ENCODE measurements at places on chromosomes 12 and 14. TPM values are rescaled to one million over a fixed set of nuclear protein-coding genes. Genes with fewer than 3 reads are reported as not detected.

The TMEM179 gene
- total RNA-seq: not detected

The RGS6 gene
- total RNA-seq: not detected

The PPP2R3C gene
- 53.5 TPM for total RNA-seq

The SDSL gene
- 2.8 TPM for total RNA-seq

The HCAR1 gene
- not detected for total RNA-seq

The WIF1 gene
- not detected for total RNA-seq

The ZCRB1 gene
- total RNA-seq: 42.8 TPM

The SLC38A1 gene
- total RNA-seq: 151 TPM

All from thoracic aorta endothelial cell (primary cell).